Kidney capillary endothelial cell (primary cell): ENCODE measurements at places on chromosomes 3 and 15.

DNA sequence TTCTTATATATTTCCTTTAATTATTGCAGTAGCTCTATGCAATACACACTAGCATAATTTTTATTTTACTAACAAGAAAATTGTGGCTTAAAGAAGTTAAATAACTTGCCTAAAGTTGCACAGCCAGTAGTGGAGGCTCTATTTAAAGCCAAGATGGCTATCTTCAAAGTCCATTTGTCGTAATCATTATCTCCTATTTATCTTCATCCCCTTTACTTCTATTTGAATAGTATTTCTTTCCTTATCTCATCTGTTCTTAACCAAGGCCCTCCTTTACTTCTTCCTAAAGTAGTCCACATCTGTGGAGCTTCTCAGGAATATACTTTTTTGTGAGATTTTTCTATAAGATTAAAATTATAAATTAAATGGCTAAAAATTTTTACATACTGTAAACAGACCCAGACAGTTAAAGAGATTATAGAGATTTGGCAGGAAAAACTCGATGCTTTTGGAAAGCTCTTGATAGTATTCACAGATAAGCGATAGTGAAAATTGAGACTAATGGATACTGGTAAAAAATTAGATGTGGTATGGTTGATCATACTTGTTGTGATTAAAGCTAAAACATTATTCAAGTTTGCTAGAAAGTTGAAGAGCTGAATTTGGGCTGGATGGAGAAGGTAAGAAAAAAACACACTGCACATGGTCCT is 129.2 kb downstream of the ZNF609 start:
- DNase-seq, result no peak

DNA sequence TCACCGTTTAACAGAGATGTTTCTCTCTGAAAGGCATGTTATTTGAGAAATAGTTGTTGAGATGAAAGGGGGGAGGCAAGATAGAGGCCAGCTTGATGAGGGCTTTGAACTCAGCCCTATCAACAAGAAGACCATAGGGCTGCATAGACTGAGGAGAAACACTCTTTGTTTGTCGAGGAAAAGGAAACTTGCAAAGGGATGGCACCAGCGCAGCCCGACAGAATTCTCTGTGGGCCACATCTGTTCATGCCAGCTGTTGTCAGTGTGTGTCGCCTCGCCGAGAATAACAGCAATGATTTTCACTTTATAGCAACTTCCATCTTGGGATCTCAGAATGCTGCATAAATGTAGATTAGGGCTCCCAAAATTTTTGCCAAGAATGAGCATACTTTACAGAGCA is 478.3 kb upstream of the TPRG1 start:
- DNase-seq, result no peak

GRCh38 chr15:72197041-72197459 is 537 bp downstream of the GRAMD2A start:
- DNase-seq, result no peak

- peak; percentile 26 for DNase-seq
Observed at GRCh38 chr3:99647081-99647480, 8.7 kb downstream of the COL8A1 start.

GRCh38 chr3:14230729-14231128 is 52.1 kb downstream of the LSM3 start:
- no peak for DNase-seq

DNA sequence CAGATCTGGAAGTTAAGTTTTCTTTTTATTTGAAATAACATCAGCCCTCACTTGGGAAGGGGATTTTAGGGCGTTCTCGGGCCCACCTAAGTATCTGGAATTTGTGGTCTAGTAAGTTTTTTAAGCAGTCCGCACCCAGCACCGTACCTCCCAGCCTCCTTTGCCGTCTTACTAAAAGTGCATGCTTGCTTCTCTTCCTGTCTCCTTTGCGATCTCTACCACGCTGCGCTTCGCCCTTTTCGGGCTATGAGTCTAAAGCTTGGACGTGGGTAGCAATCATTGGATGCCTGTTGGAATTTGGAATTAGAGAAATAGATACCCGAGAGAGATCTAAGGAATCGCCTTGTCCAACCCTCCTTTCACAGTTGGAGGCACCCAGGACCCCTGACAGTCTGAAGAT is 1.1 kb downstream of the THSD4 start:
- DNase-seq, result no peak

DNA sequence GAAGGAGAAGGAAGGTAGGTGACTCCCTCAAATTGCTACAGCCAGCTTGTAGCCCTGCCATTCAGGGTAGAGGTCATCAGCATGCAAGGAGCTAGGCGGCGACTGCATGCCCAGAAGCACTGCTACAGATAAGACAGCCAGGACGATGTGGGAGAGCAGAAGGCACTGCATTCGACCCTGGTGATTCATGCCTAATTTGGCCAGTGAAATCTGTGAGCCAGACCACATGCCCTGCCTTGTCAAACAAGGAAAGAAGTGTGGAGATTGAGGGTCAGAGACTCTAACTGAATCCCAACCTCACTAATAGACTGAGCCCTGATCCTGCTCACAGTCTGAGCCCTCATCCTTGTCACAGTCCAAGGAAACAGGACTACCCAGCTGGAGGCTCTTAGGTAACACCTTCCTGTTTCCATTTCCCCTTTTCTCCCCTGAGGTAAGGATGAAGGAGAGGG is 86.6 kb downstream of the LINGO1 start:
- peak; percentile 33 for DNase-seq

DNA sequence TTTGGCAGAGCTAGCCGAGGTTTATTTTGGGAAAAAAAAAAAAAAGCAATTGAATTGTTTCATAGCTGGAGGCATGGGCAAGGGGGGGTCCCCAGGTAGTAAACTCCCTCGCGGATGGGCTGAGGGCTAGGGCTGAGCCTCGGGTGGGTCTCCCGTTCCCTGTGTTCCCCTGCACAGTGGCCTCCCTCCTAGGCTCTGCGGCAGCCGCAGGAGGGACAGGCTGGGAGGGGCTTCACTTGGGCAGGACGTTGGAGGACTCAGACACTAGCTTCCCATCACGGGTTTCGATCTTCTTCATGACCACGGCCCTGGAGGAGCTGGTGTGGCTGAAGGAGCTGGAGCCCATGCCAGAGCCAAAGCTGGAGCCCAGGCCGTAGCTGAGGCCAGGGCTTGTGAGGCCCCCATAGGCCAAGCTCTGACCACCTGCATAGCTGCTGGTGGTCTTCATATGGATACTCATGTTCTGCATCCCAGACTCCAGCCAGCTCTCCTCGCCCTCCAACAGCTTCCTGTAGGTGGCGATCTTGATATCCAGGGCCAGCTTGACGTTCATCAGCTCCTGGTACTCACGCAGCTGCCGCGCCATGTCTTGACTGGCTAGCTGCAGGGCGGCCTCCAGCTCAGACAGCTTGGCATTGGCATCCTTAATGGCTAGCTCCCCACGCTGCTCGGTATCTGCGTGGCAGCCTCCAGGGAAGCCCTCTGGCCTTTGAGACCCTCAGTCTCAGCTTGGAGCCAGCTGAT is 64.0 kb upstream of the CDAN1 start:
- DNase-seq, result no peak

- DNase-seq, result no peak
Observed at GRCh38 chr3:106275592-106275991, 406.8 kb upstream of the CBLB start.

DNA sequence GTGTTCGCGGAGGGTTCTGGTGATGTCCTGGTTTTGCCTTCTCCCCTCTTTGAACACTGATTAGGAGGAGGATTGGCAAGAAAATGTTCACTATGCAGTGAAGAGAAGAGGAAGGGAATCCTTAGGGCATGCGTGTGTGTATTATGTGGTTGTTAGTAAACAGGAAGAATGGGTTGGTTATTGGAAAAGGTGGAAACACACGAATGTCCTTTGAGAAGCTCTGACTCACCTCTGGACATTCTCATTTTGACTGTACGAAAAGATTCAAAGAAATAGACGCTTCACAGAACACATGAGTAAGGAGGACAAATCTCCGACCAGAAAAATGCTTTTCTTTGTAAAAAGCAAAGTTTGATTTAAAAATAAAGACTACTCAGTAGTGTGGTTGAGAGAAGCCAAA is 188.8 kb upstream of the PRICKLE2 start:
- no peak for DNase-seq

GRCh38 chr15:99686290-99686689 is 46.9 kb downstream of the LYSMD4 start:
- no peak for DNase-seq

DNA sequence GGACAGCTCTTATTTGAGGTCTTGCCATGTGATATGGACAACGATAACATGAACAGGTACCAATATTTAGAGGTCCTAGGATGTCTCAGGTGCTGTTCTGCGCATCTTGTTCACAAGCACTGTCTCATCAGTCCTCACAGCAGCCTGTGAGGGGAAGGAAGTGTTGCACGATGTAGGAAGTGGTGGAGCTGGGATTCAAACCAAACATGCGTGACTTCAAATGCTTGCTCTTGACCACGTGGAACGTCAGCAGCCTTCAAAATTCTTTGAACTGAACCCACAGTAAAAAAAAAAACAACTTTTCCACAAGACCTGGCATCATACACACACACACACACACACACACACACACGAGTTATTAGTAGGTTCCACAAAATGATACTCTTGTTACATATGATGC is 153.4 kb upstream of the SMAD3 start:
- DNase-seq, result no peak

- DNase-seq, result no peak
Observed at GRCh38 chr3:61908382-61908781, 347.0 kb downstream of the PTPRG start.

DNA sequence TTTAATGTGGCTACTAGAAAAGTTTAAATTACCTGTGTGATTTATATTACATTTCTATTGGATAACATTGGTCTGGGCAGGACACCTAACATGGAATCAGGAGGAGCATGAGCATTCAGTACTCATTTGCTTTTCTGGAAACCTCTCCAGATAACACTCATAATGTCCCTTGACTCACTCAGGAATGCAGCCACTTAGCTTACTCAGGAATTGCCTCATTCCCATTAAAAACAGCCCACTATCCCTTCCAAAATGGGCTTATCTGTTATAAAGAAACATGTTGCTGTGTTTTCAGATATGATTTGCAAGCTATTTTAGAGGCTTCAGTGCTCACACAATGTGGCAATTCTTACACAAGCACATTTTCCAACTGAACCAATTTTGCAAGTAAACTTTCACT is 17.1 kb downstream of the GBE1 start:
- peak; percentile 89 for DNase-seq

GRCh38 chr15:29380466-29380865 is 110.8 kb upstream of the NSMCE3 start:
- DNase-seq, result no peak

DNA sequence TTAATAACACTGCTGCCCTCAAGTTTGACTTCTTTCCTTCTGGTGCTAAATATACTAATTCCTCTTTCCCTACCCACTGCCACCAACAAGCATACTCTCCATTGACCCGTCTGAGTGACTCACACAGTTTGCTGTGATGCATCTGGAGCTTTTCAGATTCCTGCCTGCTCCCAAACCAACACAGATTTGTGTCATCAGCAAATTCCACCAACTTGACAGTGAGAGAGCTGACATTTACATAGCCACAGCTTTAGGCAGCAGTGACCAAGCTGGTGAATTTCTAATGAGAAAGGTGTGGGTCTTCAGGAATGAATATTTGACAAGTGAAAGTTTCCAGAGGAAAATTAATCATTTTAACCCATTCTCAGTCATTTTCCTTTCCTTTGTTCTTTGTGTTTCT is 96.5 kb upstream of the PRICKLE2 start:
- peak; percentile 72 for DNase-seq

- no peak for DNase-seq
Observed at GRCh38 chr3:157868196-157868595, 238.0 kb downstream of the SHOX2 start.

DNA sequence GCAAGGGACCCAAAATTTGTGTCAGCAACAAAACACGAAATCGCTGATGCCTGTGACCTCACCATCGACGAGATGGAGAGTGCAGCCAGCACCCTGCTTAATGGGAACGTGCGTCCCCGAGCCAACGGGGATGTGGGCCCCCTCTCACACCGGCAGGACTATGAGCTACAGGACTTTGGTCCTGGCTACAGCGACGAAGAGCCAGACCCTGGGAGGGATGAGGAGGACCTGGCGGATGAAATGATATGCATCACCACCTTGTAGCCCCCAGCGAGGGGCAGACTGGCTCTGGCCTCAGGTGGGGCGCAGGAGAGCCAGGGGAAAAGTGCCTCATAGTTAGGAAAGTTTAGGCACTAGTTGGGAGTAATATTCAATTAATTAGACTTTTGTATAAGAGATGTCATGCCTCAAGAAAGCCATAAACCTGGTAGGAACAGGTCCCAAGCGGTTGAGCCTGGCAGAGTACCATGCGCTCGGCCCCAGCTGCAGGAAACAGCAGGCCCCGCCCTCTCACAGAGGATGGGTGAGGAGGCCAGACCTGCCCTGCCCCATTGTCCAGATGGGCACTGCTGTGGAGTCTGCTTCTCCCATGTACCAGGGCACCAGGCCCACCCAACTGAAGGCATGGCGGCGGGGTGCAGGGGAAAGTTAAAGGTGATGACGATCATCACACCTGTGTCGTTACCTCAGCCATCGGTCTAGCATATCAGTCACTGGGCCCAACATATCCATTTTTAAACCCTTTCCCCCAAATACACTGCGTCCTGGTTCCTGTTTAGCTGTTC is 34.9 kb downstream of the CHDH start:
- DNase-seq, result no peak

- DNase-seq, result no peak
Observed at GRCh38 chr3:24937228-24937627, 442.6 kb upstream of the THRB start.

- no peak for DNase-seq
Observed at GRCh38 chr15:68910816-68911215, 19.5 kb upstream of the SPESP1 start.

- DNase-seq, result no peak
Observed at GRCh38 chr3:55544219-55544618, 57.1 kb upstream of the WNT5A start.

DNA sequence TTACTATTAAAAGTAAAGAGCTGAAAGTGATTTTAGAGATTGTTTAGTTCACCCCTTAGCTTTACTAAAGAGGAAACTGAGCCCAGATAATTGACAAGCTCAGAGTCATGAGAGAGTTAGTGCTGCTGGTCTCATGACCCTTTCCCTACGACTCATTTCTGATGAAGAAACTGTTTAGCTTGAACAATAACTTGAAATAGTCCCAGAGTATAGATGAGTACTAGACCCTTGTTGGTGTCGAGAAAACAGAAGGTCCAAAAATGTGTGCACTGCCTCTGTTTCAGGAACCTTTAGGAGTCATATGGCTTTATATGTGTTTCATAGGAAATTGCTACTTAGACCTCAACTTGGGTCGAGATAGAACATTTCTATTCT is 58.2 kb downstream of the IL16 start:
- DNase-seq, result no peak
